CD4-positive, alpha-beta T cell treated with Interleukin-6 at 100 ng/mL for 8 hours (primary cell): ENCODE measurements at places on chromosomes 12 and 14.

DNA sequence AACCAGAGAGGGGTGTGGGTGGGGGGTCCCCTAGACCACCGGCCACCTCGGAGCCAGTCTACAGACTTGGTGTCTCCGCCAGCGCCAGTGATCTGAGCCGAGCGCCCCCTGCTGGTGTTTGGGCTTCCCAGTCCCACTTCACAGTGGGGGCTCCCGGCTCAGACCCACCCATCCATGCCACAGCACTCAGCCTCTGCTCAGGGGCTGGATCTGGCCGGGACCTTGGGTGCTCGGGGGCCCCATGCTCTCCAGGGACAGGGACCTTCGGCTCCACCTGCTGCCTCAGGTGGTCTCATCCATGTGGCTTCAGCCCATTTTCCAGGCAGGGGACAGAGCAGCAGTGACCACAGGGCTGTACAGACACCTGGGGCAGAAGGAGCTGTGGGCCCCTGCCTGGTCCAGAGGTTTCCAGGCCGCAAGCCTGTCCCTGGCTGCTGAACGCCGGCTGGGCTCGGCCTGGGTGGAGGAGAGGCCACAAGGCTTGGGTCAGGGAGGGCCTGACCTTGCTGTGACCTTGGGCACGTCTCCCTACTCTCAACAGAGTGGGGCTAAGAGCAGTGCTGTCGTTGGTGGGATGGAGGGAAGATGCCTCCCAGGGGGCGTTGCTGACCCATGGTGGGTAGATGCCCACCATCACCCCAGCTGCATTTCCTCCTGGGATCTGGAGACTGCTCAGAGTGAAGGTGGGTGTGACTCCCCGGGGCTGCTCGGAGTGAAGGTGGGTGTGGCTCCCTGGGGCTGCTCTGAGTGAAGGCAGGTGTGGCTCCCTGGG is 86.3 kb downstream of the KIF26A start:
- DNase-seq = no peak

DNA sequence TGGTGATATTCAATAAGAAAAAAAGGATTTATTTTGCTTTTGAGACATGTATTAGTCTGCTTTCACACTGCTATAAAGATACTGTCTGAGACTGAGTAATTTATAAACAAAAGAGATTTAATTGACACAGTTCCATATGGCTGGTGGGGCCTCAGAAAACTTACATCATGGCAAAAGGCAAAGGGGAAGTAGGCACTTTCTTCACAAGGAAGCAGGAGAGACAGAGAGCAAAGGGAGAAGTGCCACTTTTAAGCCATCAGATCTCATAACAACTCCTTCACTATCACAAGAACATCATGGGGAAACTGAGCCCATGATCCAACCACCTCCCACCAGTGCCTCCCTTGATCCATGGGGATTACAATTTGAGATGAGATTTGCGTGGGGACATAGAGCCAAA is 43.9 kb downstream of the BHLHE41 start:
- DNase-seq = no peak

DNA sequence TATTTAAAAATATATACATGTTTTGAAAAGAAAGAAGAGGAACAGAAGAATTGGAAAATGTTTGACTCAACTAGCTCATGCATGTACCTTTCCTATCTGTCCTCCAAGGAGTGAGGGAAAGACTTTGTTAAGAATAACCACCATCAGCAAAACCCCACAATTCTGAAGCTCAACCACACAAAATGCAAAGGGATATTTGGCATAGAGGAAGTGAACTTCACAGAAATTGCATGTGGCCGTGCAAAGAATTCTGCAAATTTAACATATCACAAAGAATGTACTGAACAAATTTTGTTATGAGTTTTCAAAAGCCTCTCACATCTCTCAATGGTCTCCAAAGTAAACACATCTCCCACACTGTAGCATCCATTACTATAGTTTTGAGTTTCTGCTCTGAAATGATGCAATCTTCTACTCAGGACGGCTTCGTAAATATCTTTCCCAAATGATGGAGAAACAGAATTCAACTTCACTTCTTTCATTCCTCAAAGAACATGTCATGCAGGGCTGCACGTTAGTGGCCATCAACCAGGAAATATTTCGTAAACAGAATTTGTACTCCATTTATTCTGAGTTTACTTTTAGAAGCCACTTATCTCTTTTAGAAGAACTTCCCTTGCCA is 17.6 kb downstream of the DUSP6 start:
- no peak for DNase-seq

- DNase-seq = no peak
These were observed 26.8 kb upstream of the DAAM1 start for GRCh38 chr14:59161561-59162175.

DNA sequence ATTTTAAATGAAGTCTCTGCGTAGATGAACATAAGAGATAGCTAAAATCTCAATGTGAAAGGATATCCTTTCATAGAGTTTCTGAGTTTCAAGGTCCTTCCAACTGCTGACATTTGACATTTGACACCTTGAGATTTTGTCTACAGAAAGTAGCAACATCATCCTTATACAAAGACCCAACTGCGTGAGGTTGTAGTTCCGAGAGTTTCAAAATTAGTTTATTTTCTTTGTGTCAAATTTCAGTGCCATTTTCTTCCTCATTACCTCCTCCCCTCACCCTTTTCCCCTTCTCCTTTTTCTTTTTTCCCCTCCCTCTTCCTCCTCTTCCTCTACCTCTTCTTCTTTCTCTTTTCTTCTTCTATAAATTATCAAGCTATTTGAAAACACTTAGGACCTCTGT is 26.9 kb upstream of the BATF start:
- no peak for DNase-seq

DNA sequence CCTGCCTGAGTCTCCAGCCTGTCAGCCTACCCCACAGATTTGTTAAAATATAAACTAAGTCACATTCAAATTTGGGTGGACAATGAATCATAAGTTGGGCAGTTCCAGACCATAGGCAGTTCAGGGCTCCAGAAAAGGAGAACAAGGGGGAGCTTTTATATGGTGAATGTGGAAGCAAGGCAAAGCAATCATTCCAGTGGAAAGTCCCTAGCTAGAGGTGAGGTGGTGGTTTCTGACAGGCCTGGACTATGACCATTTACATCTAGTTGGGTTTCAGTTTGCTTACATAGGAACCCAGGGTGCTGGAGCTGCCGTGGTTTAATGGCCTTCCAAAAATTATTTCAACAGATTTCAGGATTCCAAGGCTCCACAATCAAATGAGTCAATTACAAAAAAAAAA is 207.3 kb downstream of the AEBP2 start:
- DNase-seq = no peak

DNA sequence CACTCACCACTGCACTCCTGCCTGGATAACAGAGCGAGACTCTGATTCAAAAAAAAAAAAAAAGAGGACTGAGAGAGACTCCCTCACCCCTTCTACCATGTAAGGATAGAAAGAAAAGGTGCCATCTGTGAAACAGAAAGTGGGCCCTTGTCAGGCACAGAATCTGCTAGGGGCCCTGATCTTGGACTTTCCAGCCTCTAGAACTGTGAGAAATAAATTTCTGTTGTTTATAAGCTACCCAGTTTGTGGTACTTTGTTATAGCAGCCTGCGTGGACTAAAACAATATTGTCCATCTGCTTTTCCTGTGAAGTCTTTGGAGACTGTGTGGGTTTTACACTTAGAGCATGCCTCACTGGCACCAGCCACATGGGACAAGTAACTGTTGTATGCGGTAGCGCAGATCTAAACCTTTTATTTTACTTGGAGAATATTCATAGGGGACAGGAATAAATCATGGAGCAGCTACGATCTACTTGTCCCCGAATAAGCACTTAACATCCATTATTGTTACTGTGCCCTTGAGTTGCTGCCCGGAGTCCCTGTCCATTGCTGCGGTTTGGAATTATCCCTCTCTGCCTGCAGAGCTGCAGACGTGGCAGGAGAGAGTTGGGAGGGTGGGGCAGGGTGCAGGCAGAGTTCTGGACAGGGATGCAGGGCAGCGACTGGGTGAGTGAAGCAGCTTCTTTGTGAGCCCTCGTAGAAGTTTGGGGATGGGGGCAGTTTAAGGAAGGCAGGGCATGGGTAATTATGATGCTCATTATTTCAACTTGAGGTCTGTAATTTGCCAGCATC is 52.4 kb upstream of the STON2 start:
- DNase-seq = no peak

GRCh38 chr12:1881936-1882335 is 36.5 kb downstream of the CACNA2D4 start:
- no peak for DNase-seq

- no peak for DNase-seq
These were observed 208.1 kb upstream of the NEDD1 start for GRCh38 chr12:96698965-96699364.

DNA sequence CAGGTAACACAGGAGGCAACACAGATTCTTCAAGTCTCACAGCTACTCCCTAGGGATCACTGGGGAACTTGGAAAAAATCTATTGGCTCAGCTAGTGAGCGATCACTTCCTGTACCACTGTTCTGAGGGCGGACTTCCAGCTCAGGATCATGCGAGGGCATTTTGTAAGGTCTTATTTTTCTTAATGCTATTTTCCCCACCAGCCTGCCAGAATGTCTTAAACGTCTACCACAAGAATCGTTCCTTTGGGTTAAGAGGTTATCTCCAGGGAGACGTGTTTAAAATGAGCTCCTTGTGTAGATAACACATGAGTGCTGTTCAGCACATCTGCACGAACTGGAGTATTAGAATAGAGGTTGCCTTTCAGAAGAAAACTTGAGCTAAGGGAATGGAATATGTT is 162.6 kb downstream of the ETNK1 start:
- DNase-seq = no peak

DNA sequence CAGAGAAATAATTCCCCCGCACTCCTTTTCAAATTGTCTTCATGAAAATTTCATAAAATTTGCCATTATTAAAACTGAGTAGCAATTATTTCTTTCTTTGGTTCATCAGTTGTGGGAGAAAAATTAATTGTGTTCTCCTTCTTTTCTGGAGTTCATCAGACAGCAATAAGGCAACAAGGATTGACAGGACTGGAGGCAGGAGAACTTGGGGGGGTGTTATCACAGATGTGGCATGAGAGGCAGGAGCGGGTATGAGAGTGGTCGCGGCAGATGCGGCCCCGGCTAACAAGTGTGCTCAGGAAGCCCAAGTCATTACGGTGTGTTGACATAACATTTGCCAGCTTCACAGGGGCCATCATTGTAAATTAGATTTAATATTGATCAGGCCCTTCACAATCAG is 306.6 kb upstream of the TMPO start:
- no peak for DNase-seq

DNA sequence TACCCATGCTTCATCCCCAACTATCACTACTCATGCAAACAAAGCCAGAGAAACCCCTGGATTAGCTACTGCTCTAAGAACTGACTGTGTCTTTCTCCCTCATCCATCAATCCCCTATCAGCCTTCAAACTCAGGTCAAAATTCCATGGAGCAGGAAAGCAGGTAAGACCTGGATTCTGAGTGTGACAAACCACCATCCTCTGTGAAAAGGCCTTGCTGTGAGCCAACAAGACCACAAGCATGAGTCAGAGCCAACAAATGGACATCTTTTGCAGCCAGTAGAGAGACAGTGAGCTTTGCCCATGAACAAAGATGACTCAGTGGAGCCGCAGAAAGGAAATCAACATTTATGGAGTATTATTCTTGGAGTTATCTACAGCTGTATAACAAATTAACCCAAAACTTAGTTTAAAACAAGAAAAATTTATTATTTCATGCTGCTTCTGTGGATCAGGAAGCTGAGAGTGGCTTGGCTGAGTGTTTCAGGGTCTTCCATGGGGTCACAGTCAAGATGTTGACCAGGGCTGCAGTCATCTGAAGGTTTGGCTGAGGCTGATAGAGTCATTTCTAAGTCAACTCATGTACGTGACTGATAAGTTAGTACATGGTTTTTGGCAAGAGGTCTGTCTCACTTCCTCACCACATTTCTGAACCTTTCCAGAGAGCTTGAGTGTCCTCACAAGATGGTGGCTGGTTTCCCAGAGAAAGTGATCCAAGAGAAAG is 61.1 kb downstream of the PITPNM2 start:
- no peak for DNase-seq

GRCh38 chr12:30807695-30808034 is 52.9 kb upstream of the CAPRIN2 start:
- DNase-seq = no peak

DNA sequence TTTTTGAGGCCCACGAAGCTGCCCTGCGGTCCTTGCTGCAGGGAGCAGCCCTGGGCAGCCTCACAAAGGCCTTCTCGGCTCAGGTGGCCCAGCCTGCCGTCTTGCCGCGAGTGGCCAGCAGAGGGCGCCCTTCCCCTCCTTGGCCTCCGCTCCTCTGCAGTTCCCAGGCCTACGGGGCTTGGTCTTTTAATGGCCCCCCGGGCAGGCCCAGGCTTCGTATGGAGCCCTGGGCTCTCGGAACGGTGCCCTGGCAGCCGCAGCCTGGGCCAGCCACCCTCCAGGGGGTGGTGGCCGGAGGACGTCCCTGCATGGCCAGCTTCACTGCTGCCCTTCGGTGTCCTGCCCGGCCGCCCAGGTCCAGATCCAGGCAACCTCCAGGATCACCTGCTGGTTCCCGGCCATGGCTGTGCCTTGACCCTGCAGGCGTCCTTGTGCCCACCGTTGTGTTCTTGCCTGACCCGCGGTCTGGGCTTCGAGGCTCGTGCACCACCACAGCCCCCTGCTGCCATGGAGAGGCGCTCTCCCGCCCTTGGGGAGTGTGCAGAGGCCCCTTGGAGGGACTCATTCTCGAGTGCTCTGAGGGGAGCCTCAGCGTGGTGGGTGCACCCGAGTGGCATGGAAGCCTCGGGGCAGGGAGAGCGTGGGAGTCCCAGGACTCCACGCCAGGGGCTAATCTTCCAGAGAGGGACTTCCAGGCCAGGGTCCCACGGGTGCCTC is 9.4 kb downstream of the ASPG start:
- DNase-seq = peak; percentile 63

- no peak for DNase-seq
These were observed 18.2 kb downstream of the ANG start for GRCh38 chr14:20706657-20707355.

GRCh38 chr12:121240484-121241101 is 30.7 kb downstream of the P2RX4 start:
- DNase-seq = peak; percentile 91

- DNase-seq = no peak
These were observed 44.2 kb downstream of the SLC6A12 start for GRCh38 chr12:169528-170370.
